ENCODE measurements at places on chromosomes 2 and 18.

GRCh38 chr2:215171151-215171550 is 32.7 kb upstream of the ABCA12 start:
- DNase-seq: no peak

DNA sequence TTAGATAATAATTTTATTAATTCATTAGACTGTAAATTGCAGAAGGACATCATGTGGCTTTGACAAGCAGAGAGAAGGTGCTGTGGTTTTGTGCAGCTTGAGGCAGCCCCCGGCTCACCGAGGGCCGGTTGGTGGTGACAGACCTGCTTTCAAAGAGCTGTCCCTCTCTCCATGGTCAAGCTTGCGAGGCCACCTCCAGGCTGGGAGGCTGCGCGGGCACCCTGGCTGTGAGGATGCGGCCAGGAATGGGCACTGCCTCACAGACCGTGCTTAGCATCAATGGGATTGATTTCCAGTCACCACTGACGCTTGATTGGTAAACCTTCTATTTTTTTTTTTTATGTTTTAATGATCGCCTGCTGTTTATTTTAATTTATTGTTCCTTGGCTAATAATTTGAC is 690.9 kb downstream of the GALR1 start:
- DNase-seq: no peak

GRCh38 chr2:219658196-219658846 is 30.9 kb downstream of the SLC4A3 start:
- no peak for DNase-seq

DNA sequence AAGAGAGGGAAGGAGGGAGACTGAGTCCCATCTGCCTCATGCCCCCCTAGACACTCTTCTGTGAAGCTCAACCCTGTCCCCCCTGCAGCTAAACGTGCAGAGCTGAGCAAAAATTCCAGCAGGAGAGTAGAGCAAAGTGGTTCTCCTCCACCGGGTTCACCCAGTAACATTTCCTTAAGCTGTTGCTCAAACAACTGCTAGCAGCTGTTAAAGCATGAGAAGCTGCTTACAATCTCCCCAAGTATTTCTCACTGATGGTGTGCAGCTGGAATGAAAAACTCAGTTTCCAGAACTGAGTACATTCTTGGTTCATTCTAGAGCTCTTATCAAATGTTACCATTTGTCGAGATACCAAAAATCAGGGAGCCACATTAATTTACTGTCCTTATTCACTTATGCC is 92.3 kb downstream of the STK39 start:
- DNase-seq: no peak

GRCh38 chr18:1047406-1047805 is 142.7 kb downstream of the ADCYAP1 start:
- DNase-seq: no peak

DNA sequence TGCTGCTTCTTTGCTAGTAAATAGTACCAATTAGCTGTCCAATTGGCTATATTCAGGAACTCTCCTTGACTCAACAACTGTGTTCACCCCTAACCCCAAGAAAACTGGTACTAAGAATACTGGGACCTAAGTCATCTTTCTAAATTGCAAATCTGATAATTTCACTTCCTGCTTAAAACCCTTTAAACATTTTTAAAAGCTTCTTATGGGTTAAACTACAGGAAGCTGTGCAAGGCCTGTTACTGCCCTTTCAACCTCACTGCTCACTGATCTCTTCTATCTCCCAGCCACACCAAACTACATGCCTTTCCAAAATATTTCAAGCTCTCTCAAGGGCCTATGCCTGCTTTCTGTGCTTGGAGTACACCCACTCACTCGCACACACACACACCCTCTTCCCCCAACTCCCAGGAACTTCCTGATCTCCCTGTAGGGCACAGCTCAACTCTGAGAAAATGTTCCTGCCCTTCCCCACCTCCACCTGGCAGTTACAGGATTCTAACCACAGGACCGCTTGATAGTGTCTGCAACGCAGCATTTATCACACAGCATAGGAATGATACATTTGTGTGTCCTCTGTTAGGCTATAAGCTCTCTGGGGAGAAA is 6.7 kb downstream of the LMAN1 start:
- DNase-seq: no peak

DNA sequence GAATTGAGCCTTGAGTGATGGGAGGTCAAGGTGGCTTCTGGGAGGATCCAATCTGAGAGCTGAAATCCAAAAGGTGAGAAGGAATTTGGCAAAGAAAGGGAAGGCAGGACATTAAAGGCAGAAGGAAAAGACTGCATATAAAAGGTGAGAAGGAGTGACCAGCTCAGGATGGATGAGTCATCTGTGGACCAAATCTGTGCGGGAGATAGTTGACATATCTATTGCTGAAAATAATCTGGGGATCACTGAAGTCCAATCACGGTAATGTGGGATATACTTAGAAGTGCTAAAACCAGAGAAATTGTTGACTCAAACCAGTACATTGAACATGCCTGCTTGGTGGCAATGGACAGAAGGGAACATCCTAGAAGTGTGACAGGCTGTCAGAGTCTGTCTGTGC is 8.0 kb upstream of the PTPN4 start:
- DNase-seq: no peak

DNA sequence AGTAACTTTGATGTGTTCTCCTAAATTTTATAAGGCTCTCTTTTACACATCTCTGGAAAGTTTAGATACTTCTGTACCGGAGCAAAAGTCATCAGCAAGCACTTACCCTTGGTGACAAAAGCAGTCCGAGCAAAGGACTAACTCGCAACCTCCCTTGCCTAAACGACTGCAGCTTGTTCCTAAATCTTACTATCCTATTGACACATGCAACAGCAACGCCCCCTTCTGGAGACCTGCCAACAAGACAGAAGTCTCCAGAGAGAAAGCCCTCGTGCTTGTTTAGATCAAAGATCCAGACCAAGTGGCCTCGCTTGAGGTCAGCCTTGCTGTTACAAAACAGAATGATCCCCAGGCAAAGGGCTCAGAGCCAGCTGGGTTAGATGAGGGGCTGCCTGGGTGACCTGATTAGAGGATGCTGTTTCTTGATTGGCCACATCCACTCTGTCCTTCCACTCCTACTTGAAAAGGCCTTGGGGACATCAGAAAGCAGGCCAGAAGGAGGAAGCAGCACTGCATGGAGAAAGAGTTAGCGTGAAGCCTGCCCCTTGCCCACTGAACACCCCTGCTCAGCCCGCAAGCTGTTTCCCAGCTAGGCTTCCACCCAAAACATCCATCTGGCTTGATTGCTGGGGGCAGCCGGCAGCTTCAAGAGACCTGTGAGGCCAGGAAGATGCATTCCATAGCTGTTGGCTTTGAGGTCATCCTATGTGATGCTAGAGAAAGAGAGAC is 94.3 kb downstream of the HNRNPLL start:
- peak; percentile 89 for DNase-seq

- DNase-seq: peak; percentile 88
These were observed 18.5 kb downstream of the PMAIP1 start for GRCh38 chr18:59918320-59918755.

All from spleen (tissue), 13 donors.